ENCODE measurements at places on chromosomes 4 and X.

- DNase-seq = no peak
Observed at GRCh38 chr4:6595897-6596537, 21.0 kb downstream of the MAN2B2 start.

- DNase-seq = no peak
Observed at GRCh38 chr4:69984030-69984443, 11.7 kb upstream of the STATH start.

DNA sequence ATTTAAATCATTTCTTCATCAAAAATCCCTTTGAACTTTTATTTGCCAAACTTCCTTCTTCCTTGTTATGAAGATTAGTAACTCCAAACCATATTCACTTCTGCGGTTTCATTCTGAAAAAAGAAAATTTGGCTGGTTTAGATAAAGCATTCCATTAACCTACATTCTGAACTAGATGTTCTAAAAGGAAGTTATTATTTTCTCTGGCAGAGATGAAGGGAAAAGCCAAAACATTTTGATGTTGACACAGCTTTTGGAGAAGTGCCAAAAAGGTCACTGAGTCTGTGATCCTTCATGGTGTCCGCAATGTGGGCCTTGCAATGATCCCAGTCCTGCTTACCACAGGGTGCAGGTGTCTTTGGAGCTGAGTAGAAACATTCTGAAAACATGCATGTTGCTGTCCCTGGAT is 36.0 kb downstream of the CXCL8 start:
- peak; percentile 37 for DNase-seq

DNA sequence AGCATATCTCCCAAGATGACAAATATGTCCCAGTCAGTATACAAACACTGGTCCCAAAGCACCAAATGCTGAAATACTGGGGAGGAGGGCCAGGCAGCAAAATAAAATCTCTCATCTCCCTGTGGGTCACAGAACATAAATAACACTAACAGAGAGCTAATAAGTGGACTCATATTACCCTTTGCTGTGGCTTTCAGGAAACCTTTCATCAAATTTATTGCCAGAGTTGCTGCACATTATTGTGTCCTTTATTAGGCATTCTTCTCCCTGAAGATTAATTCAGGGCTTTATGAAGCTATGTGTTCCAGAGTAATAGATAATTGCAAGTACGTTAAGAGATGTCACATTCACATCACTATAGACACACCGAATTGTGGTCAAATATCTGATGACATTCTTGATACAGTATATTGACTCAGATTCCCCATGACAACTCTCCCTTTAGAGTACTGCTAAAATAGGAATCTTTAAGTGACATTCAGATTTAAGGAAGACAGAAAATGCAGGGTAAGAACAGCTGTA is 124.1 kb upstream of the PRR32 start:
- DNase-seq = no peak

DNA sequence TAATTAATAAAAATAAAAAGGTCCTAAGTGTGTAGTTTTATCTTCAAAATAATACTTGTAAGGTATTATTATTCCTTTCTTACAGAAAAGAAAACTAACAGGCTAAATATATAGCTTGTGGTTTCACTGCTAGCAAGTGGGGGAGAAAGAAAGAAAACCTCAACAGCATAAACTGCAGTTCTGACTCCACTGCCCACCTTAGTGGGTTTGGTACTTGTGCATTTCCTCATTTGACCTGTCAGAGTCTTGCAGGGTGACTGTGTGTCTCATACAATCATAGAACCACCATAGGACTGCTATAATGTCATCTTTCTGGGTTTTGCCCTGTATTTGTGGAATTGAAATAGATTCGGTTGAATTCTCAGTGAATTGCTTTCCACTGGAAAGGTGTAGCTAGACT is 94.7 kb upstream of the PUDP start:
- no peak for DNase-seq
